ENCODE measurements at places on chromosomes 3 and 15.

DNA sequence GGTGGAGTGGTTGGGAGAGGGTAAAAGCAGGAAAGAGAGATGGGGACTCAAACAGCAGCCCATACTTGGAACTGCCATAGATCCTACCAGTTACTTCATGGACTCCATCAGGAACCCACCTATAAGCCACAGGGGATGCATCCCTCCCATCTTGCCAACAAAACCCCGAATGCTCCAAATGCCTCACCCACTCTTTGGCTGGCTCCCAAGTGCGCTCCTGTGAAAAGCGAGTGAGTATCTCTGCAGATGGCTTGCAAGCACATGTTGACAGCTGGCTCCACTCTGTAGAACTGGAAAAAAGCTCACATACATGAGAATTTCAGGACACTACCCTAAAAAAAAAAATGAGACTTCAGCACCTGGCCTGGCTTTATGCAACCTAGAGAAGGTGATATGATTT lies 151.0 kb downstream of the UBE3A start:
- DNase-seq: no peak

DNA sequence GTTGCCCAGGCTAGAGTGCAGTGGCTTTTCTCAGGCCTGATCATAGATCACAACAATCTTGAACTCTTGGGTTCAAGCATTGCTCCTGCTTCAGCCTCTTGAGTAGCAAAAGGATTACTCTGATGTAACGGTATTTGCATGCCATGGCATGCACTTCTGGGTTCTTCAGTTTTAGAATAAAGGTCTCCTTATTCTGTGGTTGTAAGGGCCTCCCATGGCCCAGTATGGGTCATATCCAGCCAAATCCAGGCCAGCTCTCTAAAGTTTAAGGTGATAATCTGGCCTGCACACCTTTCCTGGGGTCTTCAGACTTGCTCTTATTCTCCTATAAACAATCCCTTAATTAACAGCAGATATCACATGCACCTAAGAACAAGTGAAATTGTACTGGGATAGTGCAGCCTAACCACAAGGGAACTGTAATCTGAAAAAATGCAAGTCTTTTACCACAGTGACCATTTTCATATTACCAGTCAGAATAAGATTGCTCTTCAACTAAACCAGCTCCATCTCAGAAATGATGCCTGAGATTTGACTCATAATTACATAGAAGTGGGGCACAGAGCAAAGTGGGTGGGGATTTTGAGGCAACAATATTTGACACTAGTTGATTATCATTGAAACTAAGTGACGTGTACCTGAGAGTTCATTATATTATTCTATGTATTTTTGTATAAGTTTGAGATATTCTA lies 25.4 kb downstream of the COMMD2 start:
- no peak for DNase-seq

GRCh38 chr15:34879107-34879506 lies 83.8 kb upstream of the ACTC1 start:
- no peak for DNase-seq

DNA sequence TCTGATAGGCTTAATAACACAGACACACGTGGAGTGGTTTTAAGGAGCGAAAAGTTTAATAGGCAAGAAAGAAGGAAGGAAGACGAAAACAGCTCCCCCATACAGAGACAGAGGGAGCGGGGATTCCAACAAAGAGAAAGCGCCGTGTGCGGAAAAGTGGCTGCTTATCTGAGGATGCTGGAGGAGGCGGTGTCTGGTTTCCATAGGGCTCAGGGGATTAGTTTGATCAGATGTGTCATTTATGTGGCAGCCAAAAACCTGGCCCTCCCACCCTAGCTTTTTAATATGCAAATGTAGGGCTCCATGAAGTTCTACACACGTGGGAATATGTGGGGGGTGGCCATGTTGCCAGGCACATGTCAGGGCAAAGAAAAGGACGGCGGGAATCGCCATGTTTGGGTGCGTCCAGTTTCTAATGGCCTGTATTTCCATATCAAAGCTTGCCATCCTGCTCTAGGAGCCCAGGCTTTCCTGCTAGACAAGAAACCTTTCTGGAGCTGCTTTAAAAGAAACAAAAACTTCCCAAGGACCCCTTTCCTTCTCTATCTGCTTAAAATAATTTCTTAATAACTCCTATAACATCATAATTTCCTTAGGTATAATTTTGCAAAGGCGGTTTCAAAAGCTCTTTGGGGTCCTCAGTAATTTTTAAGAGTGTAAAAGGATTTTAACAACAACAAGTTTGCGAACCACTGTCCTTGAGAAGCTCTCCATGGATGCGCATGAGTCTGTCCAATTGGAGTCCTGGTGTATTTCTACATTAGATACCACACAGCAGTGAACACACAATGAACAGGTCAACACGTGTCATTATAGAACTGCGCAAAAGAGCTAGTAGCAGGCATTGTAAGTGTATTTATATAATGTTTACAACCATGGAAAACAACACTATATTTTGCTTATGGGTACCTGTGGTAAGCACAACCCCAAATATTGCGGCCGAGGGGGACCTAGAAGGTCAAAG lies 622 bp upstream of the ZNF589 start:
- no peak for DNase-seq

GRCh38 chr3:64467255-64467944 lies 220.4 kb downstream of the ADAMTS9 start:
- no peak for DNase-seq

DNA sequence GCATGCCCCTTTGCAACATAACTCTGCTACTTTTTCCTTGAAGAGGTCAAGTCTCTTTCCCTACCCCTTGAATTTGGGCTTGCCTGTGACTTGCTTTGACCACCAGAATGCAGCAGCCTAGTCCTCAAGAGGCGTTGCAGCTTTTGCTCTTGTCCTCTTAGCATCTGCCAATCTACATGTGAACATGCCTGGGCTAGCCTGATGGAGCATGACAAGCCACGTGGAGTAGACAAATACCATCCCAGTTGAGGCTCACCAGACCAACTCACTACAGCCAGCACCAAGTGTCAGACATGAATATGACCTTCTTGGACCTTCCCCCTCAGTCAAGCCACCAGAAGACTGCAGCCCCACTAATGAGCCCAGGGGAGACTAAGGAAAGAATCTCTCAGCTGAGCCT lies 32.9 kb downstream of the AMOTL2 start:
- no peak for DNase-seq

DNA sequence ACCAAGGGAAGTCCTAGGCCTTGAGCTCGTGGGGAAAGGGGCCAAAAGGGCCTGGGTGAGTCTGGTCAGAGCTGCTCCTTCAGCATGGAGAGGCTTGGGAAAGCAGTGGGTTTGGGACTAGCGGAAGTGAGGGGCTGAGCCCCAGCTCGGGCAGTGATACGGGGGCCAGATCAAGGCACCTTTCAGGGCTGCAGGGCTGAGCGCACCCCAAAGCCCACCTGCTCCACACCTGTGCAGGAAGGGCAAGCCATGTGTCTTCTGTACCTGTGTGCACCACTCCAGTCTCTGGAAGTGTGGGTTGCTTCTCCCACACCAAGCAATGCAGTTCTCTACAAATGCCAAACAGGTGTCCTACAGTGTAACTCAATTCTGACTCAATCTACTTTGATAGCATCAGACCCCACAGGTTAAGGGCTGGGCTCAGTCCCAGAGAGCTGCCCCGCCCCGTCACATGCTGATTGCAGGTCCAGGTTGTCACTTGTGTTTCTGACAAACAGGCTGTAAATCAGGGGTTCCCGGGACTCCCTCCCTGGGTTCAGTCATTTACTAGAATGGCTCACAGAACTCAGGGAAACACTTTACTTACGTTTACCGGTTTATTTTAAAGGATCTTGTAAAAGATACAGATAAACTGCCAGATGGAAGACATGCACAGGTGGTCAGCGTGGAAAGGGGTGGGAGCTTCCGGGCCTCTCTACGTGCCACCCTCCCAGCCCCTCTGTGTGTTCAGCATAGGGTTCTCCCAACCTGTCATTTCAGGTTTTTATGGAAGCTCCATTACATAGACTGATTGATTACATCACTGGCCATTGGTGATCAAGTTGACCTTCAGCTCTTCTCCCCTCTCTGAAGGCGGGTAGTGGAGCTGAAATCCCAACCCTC lies 28.8 kb upstream of the KLF13 start:
- no peak for DNase-seq

DNA sequence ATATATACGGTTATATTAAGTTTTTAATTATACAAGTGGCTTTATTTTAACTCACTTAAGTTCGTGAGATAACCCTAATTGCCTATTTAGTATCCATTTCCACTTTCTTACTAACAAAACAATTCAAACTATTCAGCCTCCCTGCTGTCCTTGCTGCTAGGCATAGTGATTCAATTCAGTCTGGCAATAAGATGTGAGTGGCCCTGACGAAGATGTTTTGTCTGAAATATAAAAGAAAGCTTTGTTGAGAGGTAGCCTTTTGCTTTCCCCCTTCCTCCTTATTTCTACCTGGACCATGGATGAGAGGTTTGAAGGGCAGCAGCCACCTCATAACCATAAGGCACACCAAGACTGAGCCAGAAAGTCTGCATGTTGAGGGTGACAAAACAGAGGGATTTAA lies 89.3 kb upstream of the TRIM42 start:
- DNase-seq: no peak

GRCh38 chr15:78977091-78977571 lies 32.3 kb upstream of the CTSH start:
- no peak for DNase-seq

DNA sequence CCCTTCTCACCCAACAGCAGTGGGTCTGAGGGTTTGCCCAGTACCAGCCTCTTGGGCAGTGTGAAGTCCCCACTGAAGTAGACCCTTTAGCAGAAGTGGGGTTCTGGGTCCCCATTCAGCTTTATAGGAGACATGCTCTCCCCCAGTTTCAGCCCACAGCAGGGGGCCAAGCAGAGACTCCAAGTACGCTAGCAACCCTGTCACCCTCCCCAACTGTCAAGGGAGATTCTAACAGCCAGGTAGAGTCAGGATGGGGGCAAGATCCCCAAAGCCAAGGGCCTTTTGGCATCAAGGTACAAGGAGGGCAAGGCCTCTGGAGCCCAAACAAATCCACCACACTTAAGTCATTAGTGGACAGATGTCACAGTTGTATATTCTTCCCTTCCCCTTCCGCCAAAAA lies 1.8 kb downstream of the RBPMS2 start:
- DNase-seq: no peak

GRCh38 chr15:38253351-38253781 lies 730 bp downstream of the SPRED1 start:
- no peak for DNase-seq

DNA sequence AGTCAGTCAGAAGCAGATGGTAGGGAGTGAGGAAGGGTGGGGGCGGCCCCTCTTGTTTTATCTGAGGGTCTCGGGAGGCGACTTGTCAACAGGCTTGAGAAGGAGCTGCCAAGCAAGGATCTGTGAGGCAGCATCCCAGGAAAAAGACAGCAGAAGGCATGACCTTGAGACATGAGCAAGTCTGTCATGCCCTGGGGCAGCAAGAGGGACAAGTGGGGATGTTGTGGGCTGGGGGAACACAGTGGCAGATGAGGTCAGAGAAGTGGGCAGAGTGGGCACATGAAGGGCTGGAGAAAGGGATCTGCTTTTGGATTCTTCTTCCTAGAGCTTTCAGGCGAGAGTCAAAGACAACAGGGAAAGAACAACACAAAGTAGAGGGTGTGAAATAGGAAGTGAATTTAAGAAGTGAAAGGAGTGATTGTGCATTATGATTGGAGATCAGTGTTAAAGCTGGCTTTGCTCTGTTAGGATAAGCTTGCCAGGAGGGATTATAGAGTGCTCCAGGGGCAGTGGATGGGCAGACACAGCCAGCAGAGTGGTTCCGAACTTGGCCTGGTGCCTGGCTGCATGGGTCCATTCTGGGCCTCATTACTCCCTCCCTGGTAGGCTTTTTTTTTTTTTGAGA lies 73.3 kb downstream of the USP13 start:
- DNase-seq: no peak

DNA sequence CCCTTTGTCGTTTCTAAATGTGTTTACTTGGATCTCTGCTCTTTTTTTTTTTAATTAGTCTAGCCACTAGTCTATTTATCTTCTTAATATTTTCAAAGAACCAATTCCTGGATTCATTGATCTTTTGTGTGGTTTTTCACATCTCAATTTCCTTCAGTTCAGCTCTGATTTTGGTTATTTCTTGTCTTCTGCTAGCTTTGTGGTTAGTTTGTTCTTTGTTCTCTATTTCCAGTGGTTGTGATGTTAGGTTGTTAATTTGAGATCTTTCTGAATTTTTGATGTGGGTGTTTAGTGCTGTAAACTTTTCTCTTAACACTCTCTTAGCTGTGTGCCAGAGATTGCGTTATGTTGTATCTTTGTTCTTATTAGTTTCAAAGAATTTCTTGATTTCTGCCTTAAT lies 446.1 kb downstream of the CNTN4 start:
- no peak for DNase-seq

DNA sequence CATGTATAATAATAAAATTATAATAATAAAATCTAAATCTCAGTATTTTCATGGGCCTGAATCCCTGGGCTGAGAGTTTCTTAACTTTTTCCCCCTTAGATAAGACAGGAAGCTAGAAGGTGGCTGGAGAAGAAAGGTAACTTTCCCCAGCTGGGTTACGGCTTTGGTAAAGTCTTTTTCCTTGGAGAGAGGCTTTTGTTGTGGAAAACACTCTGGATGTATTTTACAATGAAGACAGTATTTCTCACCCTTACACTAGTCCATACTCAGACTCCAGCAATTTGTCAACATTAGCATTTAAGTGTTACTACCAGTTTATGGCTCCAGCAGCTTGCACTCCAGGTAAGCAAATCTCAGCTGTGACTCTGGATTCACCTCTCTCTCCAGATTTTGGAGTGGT lies 34.9 kb downstream of the APH1B start:
- DNase-seq: no peak

- DNase-seq: no peak
Measured at GRCh38 chr3:186166036-186166435, 57.1 kb upstream of the ETV5 start.

GRCh38 chr15:70147178-70147760 lies 49.6 kb upstream of the TLE3 start:
- DNase-seq: no peak

GRCh38 chr3:185330644-185331043 lies 32.3 kb upstream of the MAP3K13 start:
- peak; percentile 63 for DNase-seq

- DNase-seq: no peak
Measured at GRCh38 chr3:189845069-189845468, 213.9 kb downstream of the TP63 start.

DNA sequence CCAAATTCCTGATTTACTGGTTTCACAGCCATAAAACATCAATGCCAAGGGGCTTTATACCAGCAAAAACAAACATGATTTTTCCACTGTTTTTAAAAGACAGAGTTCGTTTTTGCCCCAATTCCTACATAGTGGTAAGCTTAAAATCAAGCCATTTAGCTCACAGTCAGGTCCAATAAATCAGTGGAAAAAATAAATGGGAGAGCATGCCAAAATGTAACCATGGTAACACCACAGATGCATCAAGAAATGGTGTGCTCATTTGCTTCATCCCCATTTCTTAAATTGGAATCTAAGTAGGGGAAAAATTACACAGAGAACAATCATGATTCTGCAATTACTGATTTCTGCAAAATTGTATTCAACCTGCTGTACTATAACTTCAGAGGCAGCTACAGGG lies 418.8 kb downstream of the MAGI1 start:
- DNase-seq: no peak

GRCh38 chr15:57310876-57311275 lies 65.4 kb upstream of the CGNL1 start:
- no peak for DNase-seq

Measured in NCI-H774 (cell line).